RPMI7951 (cell line): ENCODE measurements at places on chromosomes 13 and 19.

- no peak for DNase-seq
These were observed 1276.8 kb downstream of the UQCRFS1 start for GRCh38 chr19:27936139-27936538.

DNA sequence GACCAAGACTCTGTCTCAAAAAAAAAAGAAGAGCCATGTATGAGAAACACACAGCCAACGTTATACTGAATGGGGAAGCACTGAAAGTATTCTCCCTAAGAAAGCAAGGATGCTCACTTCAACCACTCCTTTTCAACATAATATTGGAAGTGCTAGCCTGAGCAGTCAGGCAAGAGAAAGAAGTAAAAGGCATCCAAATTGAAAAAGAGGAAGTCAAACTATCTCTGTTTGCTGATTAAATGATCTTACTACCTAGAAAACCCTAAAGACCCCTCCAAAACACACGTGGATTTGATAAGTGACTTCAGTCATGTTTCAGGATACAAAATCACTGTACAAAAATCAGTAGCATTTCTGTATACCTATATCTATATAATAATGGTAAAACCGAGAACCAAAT, 16.2 kb downstream of the WBP4 start:
- DNase-seq, result no peak

- DNase-seq, result peak; percentile 48
These were observed 145.8 kb downstream of the KCNRG start for GRCh38 chr13:50161052-50161451.

GRCh38 chr13:82688400-82688994, 1193.8 kb downstream of the SLITRK1 start:
- peak; percentile 8 for DNase-seq

DNA sequence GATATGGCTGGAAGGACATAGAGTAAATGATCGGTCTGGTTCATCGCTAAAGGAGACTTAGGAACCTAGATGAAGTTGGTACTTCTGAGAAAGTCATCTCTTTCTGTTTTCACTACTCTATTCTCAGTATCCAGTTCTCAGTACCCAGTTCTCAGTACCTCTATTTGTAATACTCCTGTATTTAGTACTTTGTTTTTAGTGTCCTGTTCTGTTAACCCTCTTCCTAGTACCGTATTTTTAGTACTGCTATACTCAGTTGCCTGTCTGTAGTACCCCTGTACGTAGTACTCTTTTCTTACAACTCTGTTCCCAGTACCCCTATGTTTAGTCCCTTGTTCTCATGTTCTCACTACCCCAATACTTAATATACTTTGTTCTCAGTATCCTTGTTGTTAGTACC, 1.2 kb downstream of the RFXAP start:
- no peak for DNase-seq

GRCh38 chr13:43687038-43687437, 99.7 kb downstream of the ENOX1 start:
- DNase-seq, result no peak

- DNase-seq, result no peak
These were observed 50.0 kb downstream of the ALOX5AP start for GRCh38 chr13:30785191-30785850.

- DNase-seq, result no peak
These were observed at the start of gene ZNF587B for GRCh38 chr19:57830071-57830602. Gene ZNF587B (plus strand): TSS chr19:57830299. CDS start chr19:57830529, 230 bp downstream.

- peak; percentile 32 for DNase-seq
These were observed 1.5 kb upstream of the CEACAM5 start for GRCh38 chr19:41706741-41707501.

DNA sequence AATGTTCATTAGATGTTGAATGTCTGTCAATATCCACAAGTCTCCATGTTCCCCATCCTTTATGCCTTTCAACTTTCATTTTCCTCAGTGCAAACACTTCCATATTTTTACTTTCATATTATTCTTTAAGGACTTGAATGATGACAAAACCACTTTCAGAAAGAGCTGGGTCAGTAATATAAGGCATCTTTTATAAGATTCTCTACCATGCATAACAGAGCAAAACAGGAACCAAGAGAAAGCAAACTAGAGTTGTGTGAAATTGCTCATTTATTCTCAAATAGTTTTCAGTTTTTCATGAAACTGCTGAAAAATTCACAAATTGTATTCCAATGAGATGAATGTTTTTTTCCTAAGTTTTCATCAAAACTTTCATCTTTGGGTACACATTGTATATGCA, 1247.6 kb downstream of the PCDH17 start:
- no peak for DNase-seq
